Lower lobe of right lung (tissue), 2 donors: ENCODE measurements at places on chromosomes 16 and 17. TPM values are rescaled to one million over a fixed set of nuclear protein-coding genes. Genes with fewer than 3 reads are reported as not detected.
A peak's percentile ranks its signal among the peaks of the same experiment; 100 is the strongest.

The HSD17B2 gene
- total RNA-seq = 2.9 TPM

- no peak overlapping the region for H3K27ac ChIP-seq
- DNase-seq = no peak
- H3K4me3 ChIP-seq = no peak overlapping the region
- H3K4me1 ChIP-seq = no peaks in the 10 kb centered on the region
- no peaks in the 10 kb centered on the region for H3K36me3 ChIP-seq
- no peaks in the 10 kb centered on the region for H3K27me3 ChIP-seq
Observed at GRCh38 chr16:46947900-46948547, 25.4 kb downstream of the DNAJA2 start.

The IRF8 gene
- 67.9 TPM for total RNA-seq

GRCh38 chr16:46777804-46778203 lies 29.7 kb upstream of the MYLK3 start:
- H3K27me3 ChIP-seq = no peaks in the 10 kb centered on the region

The KRTAP2-1 gene
- total RNA-seq = not detected

- DNase-seq = no peak
- H3K36me3 ChIP-seq = peaks cover 58% of the 10 kb centered on the region
- no peak overlapping the region for H3K27ac ChIP-seq
- H3K27me3 ChIP-seq = no peaks in the 10 kb centered on the region
- no peak overlapping the region for H3K4me3 ChIP-seq
- H3K4me1 ChIP-seq = no peaks in the 10 kb centered on the region
Observed at GRCh38 chr16:87740909-87741424, 24.8 kb downstream of the KLHDC4 start.

- H3K27ac ChIP-seq = no peak overlapping the region
- DNase-seq = no peak
- no peaks in the 10 kb centered on the region for H3K27me3 ChIP-seq
- no peaks in the 10 kb centered on the region for H3K4me1 ChIP-seq
- H3K4me3 ChIP-seq = no peak overlapping the region
Observed at GRCh38 chr17:58317421-58318064, 11.1 kb downstream of the TSPOAP1 start.

GRCh38 chr17:29180034-29180787 lies at the start of gene MYO18A:
Gene MYO18A, minus strand, starts transcription at chr17:29180398. Its CDS starts 13,458 bp downstream, at chr17:29166940.
- peak; percentile 87 for DNase-seq
- peak within 1 kb of the TSS; percentile 69 for H3K4me3 ChIP-seq
- H3K27ac ChIP-seq = peak within 1 kb of the TSS; percentile 77
- H3K4me1 ChIP-seq = peaks cover 53% of the 10 kb centered on the region

- no peak overlapping the region for H3K27ac ChIP-seq
- peaks cover 3% of the 10 kb centered on the region for H3K4me1 ChIP-seq
- H3K4me3 ChIP-seq = no peak overlapping the region
- no peaks in the 10 kb centered on the region for H3K36me3 ChIP-seq
- no peak for DNase-seq
Observed at GRCh38 chr16:27379919-27380318, 22.1 kb upstream of the IL21R start.

GRCh38 chr17:32960815-32961214 lies 30.8 kb upstream of the SPACA3 start:
- H3K4me3 ChIP-seq = no peak overlapping the region
- no peaks in the 10 kb centered on the region for H3K36me3 ChIP-seq
- H3K4me1 ChIP-seq = no peaks in the 10 kb centered on the region
- H3K27me3 ChIP-seq = peaks cover 7% of the 10 kb centered on the region
- no peak overlapping the region for H3K27ac ChIP-seq
- no peak for DNase-seq

The POLDIP2 gene
- 54.7 TPM for total RNA-seq

DNA sequence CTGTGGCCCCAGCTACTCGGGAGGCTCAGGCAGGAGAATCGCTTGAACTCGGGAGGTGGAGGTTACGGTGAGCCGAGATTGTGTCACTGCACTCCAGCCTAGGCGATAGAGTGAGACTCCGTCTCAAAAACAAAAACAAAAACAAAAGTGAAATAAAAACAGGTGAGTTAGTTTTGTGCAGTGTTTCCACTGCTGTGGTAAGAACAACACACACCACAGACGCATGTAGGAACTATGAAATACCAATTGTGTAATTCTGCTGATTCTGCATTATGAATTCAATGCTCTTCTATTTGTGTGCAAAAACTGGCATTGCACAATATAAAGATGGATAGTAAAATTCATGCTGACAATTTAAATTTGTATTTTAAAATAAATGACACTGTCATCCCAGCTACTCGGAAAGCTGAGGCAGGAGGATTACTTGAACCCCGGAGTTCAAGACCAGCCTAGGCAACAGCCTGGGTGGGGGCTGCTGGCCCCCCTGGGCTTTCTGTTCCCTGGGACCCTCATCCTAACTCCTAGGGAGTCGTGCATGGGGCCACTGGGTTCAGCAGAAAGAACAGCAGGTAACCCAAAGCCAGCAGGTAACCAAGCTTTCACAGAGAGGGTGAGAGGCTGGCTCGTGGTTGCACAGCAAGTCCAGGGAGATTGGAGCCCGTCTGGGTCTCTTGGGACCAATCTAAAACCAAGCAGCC lies 10.6 kb upstream of the RHBDF2 start:
- H3K36me3 ChIP-seq = no peaks in the 10 kb centered on the region

- H3K27me3 ChIP-seq = no peaks in the 10 kb centered on the region
- peaks cover 23% of the 10 kb centered on the region for H3K36me3 ChIP-seq
- no peaks in the 10 kb centered on the region for H3K4me1 ChIP-seq
- no peak overlapping the region for H3K27ac ChIP-seq
Observed at GRCh38 chr17:1868090-1868489, 38.3 kb downstream of the RPA1 start.

- no peak overlapping the region for H3K27ac ChIP-seq
- no peak overlapping the region for H3K4me3 ChIP-seq
- no peaks in the 10 kb centered on the region for H3K27me3 ChIP-seq
- no peaks in the 10 kb centered on the region for H3K4me1 ChIP-seq
- no peak for DNase-seq
Observed at GRCh38 chr16:14494396-14494966, 135.6 kb downstream of the PARN start.

GRCh38 chr17:19876529-19877161 lies 8.9 kb upstream of the ULK2 start:
- H3K36me3 ChIP-seq = no peaks in the 10 kb centered on the region
- peak; percentile 80 for DNase-seq
- peaks cover 14% of the 10 kb centered on the region for H3K4me1 ChIP-seq
- no peak overlapping the region for H3K27ac ChIP-seq

- H3K36me3 ChIP-seq = no peaks in the 10 kb centered on the region
- H3K4me3 ChIP-seq = no peak overlapping the region
- no peak overlapping the region for H3K27ac ChIP-seq
- no peak for DNase-seq
- no peaks in the 10 kb centered on the region for H3K27me3 ChIP-seq
Observed at GRCh38 chr16:81174644-81175324, 63.7 kb upstream of the BCO1 start.

DNA sequence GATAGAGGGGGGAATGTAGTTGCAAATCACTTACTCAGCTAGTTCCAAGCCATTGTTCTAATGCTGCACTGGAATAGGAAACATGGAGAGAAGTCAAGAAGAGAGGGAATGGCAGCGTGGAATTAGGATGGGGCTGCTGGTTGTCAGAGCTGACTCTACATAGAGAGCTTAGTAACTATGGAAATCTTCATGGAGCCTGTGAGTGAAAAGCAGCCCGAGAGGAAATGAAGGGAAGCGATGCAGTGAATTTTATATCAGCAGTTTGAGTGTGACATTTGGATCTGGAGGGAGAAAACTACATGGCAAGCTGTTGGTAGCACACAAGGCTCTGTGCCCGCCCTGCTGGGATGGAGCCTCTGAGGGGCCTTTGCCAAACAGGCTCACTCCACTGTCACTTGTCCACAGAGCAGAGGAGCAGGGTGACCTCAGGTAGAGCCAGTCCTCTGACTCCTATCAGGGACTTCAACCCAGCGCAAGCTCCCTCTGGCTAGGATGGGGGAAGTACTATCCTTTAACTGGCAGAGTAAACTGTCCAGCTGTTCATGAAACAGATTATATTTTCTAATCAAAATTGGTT lies 27.9 kb upstream of the PMFBP1 start:
- H3K27ac ChIP-seq = no peak overlapping the region
- H3K27me3 ChIP-seq = peaks cover 3% of the 10 kb centered on the region
- no peaks in the 10 kb centered on the region for H3K36me3 ChIP-seq

- peaks cover 3% of the 10 kb centered on the region for H3K27me3 ChIP-seq
- DNase-seq = no peak
- H3K36me3 ChIP-seq = no peaks in the 10 kb centered on the region
- H3K4me3 ChIP-seq = no peak overlapping the region
Observed at GRCh38 chr17:41096055-41096454, 1.9 kb downstream of the KRTAP4-8 start.

The CDH11 gene
- 94.1 TPM for total RNA-seq

DNA sequence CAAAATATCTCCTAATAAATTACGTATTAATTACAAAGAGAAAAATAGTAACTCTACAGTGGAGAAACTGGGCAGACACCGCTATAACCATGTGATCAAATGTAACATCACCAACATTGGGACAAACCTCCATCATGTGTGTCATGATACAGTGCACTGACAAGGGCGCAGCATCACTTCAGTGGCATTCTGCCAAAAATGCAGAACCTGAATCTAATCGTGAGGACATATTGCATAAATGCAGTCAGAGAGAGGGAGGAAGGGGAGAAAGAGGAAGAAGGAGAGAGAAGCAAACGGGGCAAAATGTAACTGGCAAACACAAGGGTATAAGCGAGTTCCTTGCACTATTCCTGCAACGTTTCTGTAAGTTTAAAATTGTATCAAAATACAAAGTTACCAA lies 74.2 kb upstream of the MARCHF10 start:
- no peaks in the 10 kb centered on the region for H3K36me3 ChIP-seq
- no peaks in the 10 kb centered on the region for H3K27me3 ChIP-seq
- no peak for DNase-seq
- peak overlapping the region; percentile 7 for H3K27ac ChIP-seq
- H3K4me1 ChIP-seq = no peaks in the 10 kb centered on the region

- peaks cover 91% of the 10 kb centered on the region for H3K36me3 ChIP-seq
- DNase-seq = no peak
- no peak overlapping the region for H3K27ac ChIP-seq
- no peak overlapping the region for H3K4me3 ChIP-seq
- peaks cover 10% of the 10 kb centered on the region for H3K4me1 ChIP-seq
- no peaks in the 10 kb centered on the region for H3K27me3 ChIP-seq
Observed at GRCh38 chr17:17146786-17147406, 59.2 kb downstream of the PLD6 start.

DNA sequence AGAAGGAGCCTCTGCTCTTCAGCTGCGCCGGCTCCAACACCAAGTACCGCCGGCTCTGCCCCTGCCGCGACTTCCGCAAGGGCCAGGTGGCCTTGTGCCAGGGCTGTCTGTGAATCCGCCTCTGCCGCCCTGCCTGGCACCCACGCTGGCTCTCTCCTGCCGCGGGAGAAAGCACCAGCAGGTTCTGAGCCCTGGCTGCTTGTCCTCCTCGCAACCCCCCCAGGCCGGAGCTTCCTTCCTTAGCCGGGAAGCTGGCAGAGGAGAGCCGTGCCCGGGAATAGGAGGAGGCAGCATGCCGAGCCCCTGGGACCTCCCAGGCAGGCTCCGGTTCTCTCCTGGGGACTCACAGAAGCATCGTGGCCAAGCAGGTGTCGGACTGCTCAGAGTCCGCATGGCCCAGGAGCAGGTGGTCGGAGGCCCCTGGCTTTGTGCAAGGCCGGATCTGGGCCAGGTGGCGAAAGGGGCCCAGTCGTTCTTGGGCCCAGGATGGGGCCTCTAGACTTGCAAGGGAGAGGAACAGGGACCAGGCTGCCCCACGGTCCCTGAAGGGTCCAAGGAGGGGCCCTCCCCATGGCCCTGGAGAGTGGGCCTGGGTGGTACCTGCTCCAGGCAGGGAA lies 80.6 kb downstream of the MGAT5B start:
- no peak overlapping the region for H3K4me3 ChIP-seq
- no peaks in the 10 kb centered on the region for H3K36me3 ChIP-seq
- H3K27me3 ChIP-seq = peaks cover 4% of the 10 kb centered on the region
- H3K4me1 ChIP-seq = no peaks in the 10 kb centered on the region

DNA sequence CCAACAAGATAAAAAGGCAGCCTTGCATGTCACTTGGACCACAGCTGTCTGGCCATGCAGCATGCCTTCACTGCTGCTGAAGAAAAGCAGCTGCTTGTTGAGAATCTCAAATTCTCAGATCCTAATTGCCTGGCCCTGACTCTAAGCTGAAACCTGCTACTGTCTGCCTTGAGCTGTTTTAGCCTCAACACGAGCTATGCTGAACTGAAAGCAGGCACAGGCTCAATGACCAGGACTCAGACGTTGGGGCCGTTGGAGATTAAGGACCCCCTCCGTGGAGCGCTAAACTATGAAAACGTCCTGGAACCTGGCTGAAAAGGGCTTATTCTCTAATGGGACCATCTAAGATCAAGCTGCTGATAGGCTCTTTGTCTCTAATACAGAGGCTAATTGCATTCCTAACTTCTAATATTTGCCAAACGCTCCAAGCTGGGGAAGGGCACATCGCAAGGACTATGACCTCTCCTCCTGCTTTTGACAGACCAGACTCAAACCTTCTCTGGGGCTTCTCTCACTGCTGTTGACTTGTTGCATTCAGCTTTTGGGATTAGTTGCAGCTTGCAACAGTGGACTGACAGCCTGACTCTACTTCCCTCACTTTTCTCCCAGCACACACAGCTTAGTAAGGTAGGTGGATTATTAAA lies 4.6 kb upstream of the PLK1 start:
- peaks cover 29% of the 10 kb centered on the region for H3K36me3 ChIP-seq
- H3K4me1 ChIP-seq = peaks cover 4% of the 10 kb centered on the region

GRCh38 chr16:89607453-89607852 lies 6.0 kb upstream of the DPEP1 start:
- H3K4me3 ChIP-seq = no peak overlapping the region
- no peak for DNase-seq
- H3K36me3 ChIP-seq = no peaks in the 10 kb centered on the region
- H3K27me3 ChIP-seq = no peaks in the 10 kb centered on the region
- no peak overlapping the region for H3K27ac ChIP-seq
- H3K4me1 ChIP-seq = peaks cover 6% of the 10 kb centered on the region

The MEOX1 gene
- 0.86 TPM for total RNA-seq

The TBC1D3C gene
- 0.38 TPM for total RNA-seq

DNA sequence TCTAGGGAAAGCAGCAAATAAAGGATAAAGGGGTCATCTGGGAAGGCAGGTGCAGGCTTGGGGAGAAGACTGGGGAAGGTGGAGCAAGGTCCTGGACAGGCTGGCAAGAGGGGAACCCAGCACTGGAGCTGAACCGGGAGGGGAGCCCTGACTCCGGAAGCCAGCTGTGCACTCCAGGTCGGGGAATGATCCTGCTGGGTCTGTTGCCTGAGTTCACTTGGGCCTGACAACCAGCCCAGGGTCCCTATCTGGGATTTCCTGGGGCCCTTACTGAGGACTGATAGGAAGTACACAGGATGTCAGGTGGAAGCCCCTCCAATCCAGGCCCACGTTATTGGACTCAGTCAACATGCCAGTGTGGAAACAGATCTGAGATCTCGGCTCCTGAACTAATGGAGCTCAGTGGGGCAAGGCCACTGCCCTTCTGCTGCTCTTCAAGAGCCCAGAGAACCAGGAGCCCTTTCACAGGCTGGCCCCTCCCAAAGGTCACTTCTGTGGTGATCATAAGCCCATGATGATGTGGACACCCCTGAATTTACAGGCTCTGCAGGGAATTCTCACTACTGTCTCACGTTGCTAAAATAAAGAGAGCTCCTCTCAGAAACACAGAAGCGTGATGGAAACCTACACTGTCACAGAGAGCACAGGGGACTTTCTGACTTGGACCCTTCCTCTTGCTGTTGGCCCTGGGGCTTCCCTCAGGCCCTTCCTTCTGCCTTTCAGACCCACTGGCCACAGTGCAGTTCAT lies 19.9 kb upstream of the PITPNM3 start:
- H3K4me3 ChIP-seq = no peak overlapping the region
- H3K27ac ChIP-seq = no peak overlapping the region
- peaks cover 22% of the 10 kb centered on the region for H3K4me1 ChIP-seq
- no peaks in the 10 kb centered on the region for H3K27me3 ChIP-seq
- DNase-seq = no peak

The HID1 gene
- total RNA-seq = 28.6 TPM
